ENCODE measurements at places on chromosomes 7 and 10.

- no peak for DNase-seq
These were observed 6.9 kb downstream of the BZW2 start for GRCh38 chr7:16652888-16653287.

DNA sequence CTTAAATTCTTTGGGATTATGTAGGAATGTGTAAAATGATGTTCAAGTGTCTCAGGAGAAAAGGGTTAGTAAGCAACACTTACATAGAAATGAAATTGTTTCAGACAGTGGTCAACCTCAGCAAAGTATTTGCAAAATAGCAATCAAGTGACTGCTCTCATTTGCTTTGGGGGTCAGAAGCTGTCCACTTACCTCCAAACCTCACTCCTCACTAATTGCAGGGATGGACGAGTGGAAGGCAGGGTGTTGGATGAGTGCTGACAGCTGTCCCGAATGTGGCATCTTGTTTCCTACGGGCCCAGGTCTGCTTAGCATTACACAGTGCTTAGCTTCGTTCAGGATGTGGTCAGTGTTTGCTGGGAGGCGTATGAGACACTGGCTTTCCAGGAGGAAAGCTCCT is 437.0 kb downstream of the SUGCT start:
- DNase-seq = no peak

DNA sequence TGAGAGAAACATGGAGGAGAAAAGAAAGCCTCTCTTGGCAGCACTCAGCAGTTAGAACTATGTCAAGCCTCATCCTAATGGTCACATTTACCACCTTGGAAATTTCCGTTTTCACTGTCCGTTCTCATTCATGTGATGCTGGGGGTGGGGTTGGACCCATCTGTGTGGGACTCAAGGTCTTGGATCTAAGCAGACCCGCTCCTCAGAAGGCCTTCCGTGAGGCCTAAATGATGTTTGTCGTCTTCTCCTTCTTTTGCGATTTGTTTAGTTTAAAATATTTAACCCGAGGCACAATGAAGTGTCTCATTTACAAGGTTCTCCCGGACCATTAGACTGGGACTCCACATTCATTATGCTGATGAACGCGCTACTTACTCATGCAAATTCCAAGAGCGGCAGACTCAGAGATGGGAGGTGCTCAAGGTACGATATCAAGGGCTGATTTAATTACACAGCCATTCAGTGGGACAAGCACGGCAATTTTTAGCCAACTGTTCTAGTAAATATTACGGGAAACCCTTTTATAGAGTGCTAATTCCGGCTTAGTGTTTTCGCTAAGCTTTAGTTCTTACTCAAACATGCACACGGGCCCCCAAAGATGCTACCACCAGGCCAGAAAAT is 109.1 kb upstream of the EFCAB10 start:
- no peak for DNase-seq

GRCh38 chr10:132554991-132555647 is 17.5 kb downstream of the INPP5A start:
- no peak for DNase-seq

DNA sequence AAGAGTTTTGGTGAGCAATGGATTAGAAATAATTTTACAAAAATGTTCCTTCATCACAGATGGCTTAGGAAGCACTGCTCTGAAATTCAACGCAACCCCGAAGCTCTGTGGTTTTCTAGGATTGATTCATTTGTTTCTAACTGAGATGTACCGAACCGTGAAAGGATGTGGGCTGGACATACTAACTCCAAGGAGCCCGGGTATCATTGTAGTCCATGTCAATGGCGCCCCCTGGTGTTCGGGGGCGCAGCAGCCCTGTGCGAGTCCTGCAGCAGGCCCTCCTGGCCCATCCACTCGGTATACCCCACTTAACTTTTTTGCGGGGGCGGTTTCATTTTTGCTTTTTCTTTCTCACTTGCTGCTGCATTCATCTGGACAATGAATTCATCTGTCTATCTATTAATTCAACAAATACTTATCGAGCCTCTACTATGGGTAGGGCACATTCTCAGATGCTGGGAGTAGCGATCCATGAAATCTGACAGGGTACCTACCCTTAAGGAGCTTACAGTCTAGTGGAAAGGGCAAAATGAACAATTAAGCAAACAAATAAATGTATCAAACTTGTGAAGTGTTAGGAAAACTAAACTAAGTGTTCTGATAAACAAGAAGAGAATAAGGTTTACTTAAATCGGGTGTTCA is 25.2 kb upstream of the ITPRID1 start:
- no peak for DNase-seq

- no peak for DNase-seq
These were observed 44.9 kb downstream of the GNA12 start for GRCh38 chr7:2799253-2799652.

DNA sequence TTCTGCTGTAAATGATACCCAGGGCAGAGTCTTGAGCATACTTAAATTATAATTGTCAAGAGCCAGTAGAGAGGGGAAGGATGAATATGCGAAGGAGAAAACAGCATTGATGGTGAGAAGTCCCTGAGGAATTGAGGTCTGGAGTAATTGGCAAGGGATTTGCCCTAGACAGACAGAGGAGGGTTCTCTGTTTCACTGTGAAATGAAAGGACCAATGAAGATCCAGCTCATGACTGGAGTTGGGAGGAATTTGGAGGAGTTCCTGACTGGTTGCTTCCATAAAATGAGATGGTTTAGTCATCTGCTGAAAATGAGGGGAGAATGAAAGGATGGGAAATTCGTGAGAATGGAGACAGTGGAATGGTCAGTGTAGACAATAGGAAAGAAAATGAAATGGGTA is 6.8 kb downstream of the PRPF18 start:
- no peak for DNase-seq

DNA sequence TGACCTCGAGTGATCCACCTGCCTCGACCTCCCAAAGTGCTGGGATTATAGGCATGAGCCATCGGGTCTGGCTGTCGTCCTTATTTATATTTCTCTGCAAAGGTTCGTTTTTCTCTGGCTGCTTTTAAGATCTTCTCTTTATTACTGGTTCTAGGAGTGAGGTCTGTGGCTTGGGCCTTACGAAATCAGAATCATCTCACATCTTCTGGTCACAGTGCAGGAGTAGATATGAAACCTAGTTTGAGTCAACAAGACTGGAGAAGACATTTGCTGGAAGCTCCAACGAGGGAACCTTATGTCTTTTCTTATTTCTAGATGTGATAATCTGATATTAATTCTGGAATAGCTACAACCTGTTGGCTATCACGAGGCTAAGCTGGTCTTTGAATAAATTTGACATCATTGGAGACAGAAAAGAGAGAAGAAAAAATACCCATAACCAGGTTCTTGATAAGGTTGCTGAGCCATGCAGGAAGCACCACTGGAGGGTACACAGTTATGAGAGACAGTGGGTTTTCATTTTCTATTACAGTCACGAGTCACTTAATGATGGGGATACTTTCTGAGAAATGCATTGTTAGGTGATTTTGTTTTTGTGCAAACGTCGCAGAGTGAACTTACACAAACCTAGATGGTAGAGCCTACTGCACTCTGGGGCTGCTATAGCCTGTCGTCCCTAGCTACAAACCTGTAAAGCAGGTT is 25.6 kb upstream of the IL15RA start:
- no peak for DNase-seq

- no peak for DNase-seq
These were observed 5.0 kb downstream of the CLRN3 start for GRCh38 chr10:127887541-127888415.

DNA sequence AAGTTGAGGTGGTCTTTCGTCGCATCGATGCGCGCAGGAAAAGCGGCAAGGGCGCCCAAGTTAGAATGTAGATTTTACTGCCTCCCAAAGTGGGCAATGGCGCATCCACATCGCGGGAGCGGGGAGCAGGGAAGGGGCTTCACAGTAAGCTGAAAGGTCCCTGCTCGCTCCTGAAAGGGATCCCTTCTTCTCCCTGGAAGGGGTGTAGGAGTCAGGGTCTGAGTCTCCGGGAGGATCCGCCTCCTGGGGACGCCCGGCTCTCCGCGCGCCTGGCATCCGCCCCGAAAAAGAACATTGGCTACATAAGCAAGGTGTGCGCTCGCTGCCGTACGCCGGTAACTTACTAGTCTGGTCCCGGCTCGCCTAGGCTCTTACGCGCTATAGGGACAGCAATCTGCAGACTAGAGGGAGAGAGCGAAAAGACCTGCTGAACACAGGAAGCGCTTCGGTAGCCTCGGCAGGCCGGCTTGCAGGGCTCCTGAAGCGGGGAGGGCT is 804 bp downstream of the UNC5B start:
- DNase-seq = no peak

- DNase-seq = no peak
These were observed 253.4 kb downstream of the USP6NL start for GRCh38 chr10:11358011-11358410.

- no peak for DNase-seq
These were observed 167.2 kb downstream of the EVX1 start for GRCh38 chr7:27409776-27410175.

GRCh38 chr10:11638055-11638698 is 26.7 kb upstream of the USP6NL start:
- DNase-seq = no peak

DNA sequence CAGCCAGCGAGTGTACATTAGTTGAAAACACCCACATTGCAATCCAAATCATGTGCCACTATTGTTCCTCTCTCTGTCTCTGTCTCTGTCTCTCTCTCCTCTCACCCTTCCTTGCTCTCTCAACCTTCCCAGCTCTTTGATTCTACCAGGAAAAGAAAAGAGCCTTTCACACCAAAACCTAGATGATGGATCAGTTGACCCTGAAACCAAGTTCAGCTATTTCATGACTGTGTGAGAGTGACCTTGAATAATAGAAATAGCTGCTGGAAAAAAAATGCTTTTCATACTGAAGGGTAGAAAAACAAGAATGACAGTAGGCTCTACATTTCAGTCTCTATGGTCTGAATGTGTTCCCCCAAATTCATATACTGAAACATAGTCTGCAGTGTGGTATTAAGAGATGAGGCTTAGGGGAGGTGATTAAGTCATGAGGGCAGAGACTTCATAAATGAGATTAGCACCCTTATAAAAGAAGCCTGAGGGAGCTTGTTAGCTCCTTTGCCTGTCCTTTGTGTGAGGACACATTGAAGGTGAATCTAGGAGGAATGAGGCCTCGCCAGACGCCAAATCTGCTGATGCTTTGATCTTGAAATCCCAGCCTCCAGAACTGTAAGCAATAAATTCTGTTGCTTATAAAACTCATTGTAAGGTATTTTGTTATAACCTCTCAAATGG is 65.2 kb downstream of the LYZL1 start:
- no peak for DNase-seq

GRCh38 chr10:128813574-128813973 is 653.5 kb upstream of the MGMT start:
- no peak for DNase-seq

GRCh38 chr10:34906067-34906965 is 91.2 kb upstream of the PARD3 start:
- no peak for DNase-seq

DNA sequence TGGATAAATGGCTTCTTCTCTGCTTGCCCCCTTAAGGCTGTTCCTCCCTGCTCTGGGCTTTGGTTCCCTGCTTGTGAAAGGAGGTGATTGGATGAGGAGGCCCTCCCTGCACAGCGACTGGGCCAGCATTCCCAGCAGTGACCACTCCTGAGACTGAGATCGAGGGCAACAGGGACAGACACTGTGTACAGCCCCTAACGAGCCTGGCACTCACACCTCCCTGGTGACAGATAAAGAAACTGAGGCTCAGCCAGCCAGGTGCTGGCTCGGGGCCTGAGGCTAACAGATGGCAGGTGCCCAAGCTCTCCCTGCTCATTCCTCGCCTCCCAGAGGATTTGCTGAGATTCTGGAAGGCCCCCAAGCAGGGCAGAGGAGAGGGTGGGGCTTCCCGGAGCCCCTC is 12.0 kb upstream of the AQP1 start:
- DNase-seq = no peak

GRCh38 chr7:79971058-79971457 is 163.6 kb upstream of the GNAI1 start:
- DNase-seq = no peak

DNA sequence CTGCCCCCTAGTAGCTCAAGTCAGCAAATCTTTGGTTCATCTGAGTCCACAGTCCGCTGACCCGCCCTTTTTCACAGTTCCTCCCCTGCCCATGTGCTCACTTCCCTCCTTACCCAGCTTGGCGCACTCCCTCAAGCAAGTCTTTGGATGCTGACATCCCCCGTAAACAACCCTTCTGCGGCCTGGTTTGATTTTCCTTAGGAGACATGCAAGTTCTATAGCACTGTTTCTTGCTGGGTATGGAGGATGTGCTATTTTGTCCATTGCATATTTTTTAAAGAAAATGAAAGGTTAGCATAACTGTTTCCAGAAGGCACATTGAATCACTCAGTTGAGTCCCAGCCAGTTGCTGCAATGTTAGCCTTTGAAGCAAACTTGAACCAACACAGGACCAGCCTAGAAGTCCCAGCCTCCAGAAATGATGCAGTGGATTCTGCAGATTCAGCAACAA is 38.2 kb downstream of the HTRA1 start:
- DNase-seq = no peak

DNA sequence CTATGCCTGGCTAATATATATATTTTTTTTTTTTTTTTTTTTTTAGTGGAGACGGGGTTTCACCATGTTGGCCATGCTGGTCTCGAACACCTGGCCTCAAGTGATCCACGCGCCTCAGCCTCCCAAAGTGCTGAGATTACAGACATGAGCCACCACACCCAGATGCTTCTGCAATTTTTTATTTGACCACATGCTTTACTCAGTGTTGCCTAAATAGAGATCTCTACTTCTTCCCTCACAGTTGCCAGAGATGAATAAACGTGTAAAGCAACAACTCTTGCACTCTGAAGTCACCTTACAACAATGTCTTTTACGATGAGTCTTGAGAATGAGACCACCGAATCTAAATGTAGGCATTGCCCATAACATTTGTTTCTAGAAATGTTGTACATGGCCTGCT is 107.9 kb upstream of the FRMD4A start:
- DNase-seq = no peak

DNA sequence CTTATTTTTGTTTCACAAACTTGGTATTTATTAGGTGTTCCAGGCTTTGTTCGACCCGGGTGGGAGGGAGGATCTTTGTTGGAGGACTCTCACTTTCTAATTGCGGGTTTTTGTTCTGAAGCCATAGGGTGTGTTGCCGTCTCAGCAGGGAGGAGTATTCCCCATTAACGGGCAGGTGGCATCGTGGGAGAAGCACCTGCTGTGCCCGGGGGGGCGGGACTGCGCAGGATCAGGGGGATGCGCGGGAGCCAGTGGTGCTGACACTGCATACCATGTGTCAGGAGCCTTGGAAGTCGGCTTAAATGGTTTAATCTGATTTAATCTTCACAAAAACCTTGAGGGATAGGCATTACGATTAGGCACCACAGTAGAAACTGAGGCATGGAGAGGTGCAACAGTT is 113.0 kb downstream of the MGMT start:
- no peak for DNase-seq

DNA sequence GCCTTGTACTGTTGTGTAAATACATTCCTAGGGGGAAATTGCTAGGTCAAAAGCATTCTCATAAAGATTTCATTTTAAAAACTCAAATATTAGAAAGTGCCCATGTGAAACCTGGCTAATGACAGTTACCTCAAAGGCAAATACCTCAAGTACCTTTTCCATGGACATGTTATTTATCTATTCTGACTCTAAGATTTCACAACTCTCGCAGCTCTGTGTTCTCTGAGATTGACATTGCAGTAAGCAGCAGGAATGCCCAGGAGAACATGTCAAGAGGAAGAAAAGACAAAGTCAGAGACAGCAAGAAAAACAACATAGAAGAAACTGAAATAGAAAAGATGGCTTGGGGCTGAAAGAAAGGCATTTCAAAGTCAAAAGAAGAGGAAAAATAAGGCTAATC is 187.4 kb downstream of the CYP26A1 start:
- DNase-seq = no peak

- DNase-seq = no peak
These were observed 293.0 kb upstream of the IMMP2L start for GRCh38 chr7:111855161-111855841.
